AG04450 (cell line): ENCODE measurements at places on chromosomes 1 and 21. TPM values are rescaled to one million over a fixed set of nuclear protein-coding genes. Genes with fewer than 3 reads are reported as not detected.
A peak's percentile ranks its signal among the peaks of the same experiment; 100 is the strongest.

The KCNJ10 gene
- not detected in 2 replicates for polyA plus RNA-seq

The RUSC1 gene
- 20.9 and 22.4 TPM in 2 replicates for polyA plus RNA-seq

- no peak for DNase-seq
These were observed 11.7 kb downstream of the CD2 start for GRCh38 chr1:116765962-116766361.

- DNase-seq: peak; percentile 82
These were observed 70.6 kb downstream of the FGGY start for GRCh38 chr1:59367301-59368007.

DNA sequence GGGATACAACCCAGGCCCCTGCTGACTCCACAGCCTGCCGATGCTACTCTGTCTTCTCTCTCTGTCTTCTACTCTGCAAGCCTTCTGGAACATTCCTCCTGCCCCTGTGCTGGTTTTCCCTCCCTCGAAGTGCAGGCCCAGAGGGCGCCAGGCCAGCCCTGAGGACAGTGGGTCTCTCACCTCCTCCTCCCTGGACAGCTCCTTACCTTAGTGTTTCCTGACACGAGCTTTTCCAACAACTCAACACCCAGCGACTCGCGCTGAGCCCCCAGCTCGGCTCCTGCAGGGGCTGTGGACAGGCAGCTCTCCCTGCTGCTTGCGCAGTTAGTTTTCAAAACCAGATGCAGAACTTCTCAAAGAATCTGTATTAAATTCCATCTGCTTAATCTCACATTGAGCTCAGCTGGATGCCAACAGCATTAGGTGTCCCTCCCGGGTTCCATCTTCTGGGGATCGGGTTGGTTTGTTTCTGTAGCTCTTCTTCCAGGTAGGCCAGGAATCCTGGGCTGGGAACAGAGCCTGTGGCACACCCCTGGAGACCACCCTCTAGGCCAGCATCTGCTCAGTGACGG is 54.2 kb downstream of the PTPRU start:
- DNase-seq: no peak
